ENCODE measurements at places on chromosomes 6 and 20.

DNA sequence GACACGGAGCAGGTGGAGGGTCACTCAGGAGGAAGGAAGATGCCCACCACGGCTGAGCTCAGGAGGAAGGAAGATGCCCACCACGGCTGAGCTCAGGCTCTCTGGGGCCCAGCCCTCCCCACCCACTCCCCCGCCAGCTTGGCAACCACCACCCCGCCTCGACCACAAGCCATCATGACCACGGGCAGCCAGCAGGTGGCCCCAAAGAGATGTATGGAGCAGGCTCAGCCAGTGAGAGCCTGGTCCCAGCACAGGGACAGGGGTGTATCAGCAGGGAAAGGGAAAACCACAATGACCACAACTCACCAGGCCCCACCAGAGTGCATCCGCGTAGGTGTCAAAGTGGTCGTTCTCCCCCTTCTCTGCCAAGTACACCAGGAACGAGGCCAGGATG lies 30.4 kb downstream of the KCNQ2 start:
- DNase-seq = no peak

- DNase-seq = no peak
Observed at GRCh38 chr6:7974938-7975763, 64.6 kb upstream of the TXNDC5 start.

DNA sequence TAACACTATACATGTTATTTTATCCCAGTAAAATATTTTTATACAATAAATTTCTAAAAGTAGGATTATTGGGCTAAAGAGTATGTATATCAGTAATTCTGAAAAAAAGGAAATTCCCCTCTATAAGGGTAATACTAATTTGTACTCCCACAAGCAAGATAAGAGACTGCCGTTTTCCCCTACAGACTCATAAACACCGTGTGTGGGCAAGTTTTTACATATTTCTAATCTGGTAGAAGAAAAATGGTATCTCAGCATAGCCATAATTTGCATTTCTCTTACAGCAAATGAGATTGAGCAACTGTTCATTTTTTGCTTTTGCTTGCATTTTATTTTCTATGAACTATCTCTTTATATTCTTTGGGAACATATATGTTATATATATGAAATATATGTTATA lies 26.0 kb upstream of the MYMX start:
- no peak for DNase-seq

DNA sequence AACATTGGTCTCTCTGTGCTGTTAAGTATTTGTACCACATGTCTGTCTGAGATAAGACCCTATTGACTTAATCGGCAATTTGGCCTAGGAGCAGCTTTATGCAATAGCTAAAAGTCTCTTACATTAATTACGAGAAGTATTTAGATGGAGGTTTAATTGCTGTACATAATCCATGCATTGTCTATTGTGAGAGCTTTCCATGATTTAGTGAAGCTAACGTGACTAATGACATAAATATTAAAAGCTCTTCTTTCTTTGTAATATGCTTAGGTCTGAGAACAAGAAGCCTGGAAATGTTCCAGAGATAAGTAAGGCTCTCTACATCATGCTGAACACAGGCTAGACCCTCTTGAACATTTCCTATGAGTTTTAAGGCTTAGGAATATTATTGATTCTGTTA lies 32.7 kb upstream of the FAM83B start:
- DNase-seq = no peak

DNA sequence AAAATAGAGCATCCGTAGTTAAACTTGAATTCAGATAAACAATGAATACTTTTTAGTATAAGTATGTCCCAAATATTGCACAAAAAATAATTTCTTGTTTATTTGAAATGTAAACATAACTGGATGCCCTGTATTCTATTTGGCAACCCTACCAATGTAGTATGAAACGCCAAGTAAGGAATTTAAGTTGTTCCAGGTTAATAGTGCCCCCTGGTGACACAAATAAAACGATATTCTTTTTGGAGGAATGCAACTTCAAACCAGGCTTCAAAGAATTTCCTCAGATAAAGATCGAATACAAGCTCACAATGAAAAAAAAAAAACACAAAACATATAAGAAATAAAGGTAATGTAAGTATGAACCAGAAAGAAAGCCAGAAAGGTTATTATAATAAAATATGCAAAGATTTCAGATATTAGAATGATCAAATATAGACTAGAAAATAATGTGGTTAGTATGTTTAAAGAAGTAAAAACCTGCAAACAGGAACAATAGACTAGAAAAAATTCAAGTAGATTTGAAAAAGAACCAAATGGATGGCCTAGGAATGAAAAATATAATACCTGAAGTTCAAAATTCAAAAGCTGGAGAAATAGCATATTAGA lies 18.4 kb upstream of the AKAP7 start:
- DNase-seq = no peak

DNA sequence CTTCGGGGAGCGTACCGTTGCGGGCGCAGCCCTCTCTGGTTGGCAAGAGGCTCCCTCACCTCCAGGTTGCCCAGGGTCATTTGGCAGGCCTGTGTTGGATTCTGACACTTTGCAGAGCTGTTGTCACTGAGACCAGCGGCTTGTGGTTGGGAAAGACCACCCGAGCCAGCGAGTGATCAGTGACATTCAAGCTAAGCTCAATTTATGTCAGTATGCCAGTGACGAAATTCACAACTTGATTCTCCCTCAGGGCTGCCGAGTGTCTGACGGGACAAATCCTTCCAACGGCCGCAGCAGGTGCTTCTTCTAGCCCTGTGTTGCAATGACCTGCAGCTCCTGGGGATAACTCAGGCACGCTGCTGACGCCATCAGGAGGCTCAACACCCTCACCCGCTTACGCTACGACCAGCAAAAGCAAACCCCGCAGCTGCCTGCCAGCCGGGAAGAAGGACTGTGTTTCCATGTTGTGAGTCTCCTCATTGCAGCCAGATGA lies 16.9 kb upstream of the SLC22A2 start:
- DNase-seq = no peak

DNA sequence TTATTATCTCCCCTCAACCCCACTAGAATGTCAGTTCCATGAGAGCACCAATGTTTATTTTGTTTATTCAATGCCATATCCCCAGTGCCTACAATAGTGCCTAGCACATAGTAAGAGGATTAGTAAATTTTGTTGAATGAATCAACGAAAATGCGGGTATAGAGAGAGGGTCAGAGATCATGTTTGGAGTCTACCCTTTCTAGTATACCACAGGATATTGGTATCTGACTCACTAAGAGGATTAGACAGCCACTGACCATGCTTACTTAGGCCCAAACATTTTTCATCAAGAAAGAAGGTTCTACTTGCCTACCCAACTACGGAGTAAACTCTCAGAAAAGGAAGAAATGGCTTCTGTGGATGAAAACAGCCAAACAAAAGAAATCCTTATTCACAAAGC lies 356.8 kb downstream of the BTBD9 start:
- no peak for DNase-seq

DNA sequence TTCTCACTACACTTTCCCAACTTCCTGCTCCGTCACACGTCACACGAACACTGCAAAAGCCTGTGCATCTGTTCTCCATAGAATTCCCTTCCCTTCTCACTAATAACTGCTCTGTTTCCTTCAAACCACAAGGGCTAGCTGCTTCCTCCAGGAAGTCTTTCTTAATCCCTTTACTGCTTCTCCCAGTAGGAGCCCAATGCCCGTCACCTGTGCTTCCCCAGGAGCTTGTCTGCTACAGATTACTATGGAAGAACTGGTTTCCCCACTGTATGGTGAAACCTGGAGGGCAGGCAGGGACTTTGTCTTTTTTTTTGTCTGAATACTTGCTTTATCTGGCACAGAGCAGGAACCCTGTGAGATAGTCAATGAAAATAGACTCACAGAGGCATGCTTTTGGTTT lies 444.7 kb upstream of the MAP3K7 start:
- DNase-seq = no peak

DNA sequence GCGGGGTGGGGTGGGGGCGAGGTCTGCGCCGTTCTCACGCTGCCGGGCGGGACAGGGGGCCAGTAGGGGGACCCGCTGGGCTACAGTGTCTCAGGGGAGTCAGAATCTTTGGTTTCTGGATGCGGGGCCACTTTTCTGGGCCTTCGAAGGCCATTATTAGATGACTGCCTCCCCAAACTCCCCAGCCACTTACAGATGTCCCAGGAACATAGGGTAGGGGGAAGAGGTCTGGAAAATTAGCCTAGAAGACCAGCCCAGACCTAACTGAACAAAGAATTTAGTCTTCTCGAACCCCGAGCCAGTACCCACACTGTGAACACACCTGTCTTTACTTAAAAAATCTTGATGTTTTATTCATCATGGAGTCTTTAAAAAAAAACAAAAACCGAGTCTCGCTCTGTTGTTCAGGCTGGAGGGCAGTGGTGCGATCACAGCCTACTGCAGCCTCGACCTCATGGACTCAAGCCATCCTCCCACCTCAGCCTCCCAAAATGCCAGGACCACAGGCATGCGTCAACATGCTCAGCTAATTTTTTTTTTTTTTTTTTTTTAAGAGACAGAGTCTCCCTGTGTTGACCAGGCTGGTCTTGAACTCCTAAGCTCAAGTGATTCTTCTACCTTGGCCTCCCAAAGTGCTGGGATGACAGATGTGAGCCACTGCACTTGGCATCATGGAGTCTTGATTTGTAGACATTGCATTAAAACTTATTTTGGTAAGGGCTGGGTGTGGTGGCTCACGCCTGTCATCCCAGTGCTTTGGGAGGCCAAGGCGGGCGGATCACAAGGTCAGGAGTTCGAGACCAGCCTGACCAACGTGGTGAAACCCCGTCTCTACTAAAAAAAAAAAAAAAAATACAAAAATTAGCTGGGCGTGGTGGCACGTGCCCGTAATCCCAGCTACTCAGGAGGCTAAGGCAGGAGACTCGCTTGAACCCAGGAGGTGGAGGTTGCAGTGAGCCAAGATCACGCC lies 3.3 kb upstream of the SLC29A1 start:
- DNase-seq = no peak

DNA sequence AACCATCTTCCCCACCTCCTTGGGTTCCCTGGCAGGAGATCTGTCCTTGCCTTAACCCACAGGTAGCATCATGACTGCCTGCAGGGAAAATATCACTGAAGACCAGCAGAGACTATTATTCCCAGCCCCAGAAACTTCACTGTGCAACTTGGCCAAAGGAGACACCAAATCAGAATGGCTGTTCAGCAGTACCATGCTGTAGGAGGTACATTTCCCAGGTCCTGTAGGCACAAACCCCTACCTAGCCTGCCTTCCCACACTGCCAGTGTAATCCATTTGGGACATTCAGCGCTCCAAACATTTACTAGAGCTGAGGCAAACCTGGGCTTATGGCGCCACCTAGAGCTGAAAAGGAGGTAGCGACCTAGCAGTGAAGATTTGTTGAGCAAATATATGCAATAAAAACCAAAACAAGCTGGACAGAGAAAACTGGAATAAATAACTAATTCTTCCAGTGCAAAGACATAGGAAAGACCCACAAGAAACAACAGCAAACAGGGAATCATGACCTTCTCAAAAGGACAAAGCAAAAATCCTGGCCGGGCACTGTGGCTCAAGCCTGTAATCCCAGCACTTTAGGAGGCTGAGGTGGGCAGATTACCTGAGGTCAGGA lies 60.3 kb downstream of the VTA1 start:
- DNase-seq = no peak

DNA sequence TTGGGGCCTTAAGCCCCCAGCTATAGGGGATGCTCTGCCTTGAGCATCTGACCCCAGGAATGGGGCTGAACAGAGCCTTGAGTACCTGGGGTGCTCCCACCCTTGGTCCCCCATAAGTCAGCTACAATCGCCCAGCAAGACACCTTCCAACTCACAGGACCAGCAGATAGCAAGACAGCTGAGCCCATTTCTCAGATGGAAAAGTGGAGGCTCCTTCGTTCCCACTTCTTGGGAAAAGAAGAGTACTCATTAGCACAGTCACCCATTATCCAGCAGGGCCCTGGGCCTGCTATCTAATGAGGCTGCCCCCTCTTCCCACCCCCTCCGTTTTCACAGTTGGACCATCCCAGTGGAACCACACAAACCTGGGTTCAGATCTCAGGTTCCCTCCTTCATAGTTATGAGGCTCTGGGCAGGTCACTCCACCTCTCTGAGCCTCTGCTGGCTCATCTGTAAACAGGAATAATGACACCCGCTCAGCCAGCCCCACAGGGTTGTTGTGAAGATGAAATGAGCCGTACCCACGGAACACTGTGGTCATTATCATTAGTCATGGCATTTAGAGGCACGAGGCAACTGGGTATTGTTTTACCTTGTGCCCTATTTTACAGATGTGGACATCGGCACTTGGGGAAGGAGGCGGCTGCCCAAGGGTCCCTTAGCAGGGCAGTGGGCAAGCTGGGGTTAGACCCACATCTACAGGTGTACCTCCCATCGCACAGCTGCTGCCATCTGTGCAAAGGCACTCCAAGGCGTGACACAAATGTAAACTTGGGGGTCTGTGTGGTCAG lies 4.5 kb downstream of the LPIN3 start:
- no peak for DNase-seq

DNA sequence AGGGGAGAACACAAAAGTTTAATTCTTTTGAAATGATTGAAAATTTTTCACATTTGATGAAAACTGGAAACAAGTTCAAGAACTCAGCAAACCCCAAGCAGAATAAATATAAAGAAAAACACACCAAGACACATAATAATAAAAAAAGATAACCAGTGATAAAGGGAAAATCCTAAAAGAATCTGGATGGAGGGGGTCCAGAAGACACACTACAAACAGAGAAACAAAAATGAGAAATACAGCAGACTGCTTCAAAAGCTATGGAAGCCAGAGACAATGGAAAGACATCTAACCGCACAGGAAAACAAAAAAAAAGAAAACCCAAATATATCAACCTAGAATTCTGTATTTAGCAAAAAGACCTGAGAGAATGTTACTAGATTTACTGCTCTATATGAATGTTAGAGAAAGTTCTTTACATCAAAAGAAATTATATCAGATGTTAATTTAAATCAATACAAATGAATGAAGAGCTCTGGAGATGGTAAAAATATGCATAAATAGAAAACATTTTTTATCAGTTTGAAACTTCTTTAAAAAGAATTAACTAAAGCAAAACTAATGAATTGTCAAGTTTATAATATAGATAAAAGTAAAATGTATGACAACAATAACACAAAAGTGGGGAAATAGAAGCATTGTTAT lies 310.7 kb upstream of the PREP start:
- no peak for DNase-seq

DNA sequence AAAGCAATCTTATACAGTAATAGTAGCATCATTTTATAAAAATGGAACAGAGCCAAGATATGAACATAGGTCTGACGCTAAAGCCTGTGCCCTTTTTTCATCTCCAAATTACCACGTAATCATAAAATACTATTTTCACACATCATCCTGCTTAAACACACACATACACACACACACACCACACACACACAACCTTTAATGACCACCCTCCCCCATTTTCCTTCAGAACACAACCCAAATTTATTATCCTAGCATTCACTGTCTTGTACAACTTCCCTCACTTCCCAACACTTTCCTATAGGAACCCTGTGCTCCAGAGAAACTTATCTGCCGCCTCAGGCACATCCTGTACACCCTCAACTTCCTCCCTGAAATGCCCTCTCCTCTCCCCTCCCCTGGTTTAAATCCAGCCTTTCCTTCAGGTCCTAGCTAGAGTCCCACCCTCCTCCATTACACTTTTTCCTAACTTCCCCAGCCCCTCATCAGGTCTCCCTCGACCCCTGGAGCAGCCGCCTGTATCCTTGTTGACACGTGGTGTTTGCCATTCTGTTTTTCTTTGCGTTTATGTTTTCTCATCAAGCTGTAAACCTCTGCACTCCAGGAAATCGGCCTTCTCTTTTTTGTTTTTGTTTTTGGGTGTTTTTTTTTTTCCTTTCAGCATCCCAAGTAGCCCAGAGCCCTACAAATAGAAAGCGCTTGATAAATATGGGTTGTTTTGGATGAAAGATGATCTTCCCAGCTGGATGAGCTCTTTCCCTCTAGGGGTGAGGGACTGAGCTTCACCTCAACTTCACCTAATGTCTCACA lies 968 bp upstream of the MMP24 start:
- no peak for DNase-seq

Data from NCI-H187 (cell line).